ENCODE measurements at places on chromosomes 7 and 10.

- DNase-seq = no peak
Observed at GRCh38 chr7:44505595-44505994, 15.1 kb upstream of the NUDCD3 start.

DNA sequence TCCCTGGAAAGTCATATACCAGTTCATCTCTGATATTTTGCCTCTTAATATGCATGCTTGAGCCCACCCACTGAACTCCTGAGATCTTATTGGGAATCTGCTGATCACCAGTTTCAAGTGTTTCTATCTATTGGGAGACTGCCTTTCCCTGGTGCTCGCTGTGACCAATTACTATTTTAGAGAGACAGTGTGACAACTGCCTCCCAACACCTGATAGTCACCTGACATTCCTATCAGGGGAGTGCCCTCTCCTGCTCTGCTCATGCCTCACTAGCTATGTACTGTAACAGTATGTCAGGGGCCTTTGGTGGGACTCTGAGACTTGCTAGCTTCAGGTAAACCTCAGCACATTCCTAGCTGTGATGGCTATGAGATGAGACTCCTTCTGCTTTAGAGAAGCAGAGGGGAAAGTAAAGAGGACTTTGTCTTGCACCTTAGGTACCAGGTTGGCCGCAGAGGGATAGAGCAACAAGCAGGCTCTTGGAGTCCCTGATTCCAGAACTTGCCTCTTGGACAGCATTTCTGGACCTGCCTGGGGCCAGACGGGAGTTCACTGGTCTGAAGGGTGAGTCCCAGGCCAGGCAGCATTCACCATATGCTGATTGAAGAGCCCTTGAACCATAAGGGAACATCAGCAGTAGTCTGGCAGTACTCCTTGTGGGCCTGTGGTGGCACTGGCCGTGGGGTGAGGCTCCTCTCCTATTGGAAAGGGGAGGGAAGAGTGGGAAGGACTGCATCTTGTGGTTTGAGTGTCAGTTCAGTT lies 34.4 kb upstream of the ARHGAP12 start:
- DNase-seq = no peak

DNA sequence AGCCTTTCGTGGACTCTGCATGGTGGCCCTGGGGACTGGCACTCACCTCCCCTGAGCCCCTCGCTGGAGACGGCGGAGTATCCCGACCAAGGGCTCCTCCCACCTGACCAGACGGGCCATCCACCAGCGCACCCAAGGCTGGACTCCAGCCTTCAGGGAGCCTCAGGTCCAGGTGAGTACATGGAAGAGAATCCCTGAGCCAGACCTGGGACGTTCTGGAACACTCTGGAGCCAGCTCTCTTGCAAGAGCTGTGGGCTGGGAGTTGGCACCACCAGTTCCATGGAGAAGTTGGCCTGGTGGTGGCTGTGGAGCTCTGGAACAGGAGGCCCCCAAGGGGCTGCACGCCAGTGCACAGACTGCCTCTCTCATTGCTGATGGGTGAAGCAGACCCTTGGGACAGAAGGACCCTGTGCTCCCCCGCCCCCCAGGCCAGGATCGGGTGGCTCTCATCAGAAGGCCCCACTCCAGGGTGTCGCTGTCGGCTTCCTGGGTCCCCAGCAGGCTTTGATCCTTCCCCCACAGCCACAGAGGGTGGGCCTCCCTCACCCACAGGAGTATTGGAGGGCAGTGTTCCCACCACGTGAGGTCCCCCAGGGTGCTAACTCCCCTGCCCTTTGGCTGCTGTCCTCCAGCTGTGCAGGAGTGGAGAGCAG lies 189.9 kb downstream of the EBF3 start:
- no peak for DNase-seq

DNA sequence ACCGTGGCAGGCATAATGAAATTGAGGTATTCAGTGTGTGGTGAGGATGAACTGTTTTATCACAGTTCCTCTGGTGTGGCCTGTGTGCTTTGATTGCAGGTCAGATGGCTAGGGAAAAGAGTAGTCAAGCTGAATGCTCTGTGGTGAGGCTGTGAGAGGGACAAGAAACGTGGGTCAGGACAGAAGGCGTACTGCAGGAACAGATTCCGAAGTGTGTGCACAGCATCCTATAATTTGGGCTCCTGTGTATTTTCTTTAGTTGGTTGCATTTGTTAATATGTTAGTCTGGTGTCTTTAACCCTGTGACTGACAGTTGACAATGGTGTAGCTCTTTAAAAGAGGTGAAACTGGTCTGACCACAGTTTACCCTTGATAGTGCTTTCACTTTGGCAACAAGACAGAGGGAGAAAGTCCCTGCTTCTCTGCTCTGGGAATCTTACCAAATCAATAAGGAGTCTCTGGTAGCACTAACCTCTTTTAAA lies 76.5 kb downstream of the AUTS2 start:
- DNase-seq = no peak

DNA sequence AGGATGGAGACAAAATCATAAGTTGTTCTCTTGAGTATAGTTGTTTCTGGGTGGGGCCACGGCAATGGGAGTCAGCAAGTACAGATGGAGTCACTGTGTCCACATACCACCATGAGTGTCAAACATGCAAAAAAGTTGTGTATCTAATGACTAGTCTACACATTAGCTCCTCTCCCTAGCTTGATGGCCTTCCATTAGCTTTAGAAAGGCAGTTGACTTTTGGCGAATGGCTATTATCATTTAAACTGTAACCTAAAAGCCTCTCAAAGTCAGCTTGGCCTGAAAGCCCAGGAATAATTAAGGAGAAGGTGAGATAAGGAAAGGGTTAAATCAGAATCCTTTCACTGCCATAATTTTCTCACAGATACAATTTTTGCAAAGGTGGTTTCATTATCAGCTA lies 95.5 kb upstream of the MEOX2 start:
- no peak for DNase-seq

GRCh38 chr7:39342763-39343162 lies 223.4 kb upstream of the YAE1 start:
- no peak for DNase-seq

DNA sequence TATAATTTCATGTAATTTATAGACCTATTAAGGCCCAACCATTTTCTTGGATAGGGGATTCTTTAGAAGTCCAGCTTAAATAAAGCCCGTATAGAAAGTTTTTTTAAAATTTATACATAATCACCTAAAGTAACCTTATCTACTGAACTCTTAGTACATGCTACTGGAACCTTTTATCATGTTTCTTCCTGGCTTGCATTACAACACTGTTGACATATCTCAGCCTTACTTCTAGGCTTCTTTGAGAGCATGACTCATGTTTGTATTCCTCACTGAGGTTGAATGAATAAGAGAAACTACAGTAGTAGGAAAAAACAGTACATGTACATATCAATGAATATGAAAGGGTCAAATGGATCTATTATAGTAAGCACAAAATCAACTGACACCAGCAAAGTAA lies 8.2 kb upstream of the MAGI2 start:
- no peak for DNase-seq

GRCh38 chr7:44348300-44348699 lies 22.9 kb upstream of the CAMK2B start:
- DNase-seq = no peak

DNA sequence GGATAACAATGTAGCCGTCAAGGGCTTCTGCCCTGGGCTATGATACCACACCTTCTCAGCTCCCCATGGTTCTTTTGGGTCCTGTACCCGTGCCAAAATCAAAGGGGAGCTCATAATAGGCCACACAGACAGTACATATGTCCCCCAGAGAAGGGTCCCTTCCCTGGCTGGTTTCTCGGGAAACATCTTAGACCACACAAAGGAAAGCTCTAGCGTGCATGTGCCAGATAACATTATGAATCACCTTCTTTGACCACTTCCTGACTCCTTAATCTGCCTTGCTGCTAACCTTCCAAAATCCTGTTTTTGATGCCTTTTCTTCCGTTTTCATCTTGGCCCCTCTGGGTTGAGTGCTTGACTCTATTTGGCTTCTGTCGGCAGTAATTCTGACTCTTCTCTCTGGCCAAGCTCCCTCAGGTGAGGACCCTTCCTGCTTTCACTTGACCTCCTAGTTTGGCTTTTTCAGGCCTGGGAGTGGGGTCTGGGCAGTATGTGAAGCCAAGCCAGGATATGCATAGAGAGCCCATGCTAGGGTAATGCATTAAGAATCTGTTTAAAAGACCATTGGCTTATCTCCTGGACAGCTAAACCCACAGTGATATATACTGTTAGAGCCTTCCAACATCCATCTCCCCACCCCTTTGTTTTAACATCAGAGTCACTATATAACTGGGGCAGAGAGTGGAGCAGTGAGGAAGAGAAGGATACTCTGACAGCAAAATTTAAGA lies 84.8 kb downstream of the ANLN start:
- no peak for DNase-seq

GRCh38 chr7:16399916-16400892 lies 21.1 kb downstream of the CRPPA start:
- DNase-seq = no peak

DNA sequence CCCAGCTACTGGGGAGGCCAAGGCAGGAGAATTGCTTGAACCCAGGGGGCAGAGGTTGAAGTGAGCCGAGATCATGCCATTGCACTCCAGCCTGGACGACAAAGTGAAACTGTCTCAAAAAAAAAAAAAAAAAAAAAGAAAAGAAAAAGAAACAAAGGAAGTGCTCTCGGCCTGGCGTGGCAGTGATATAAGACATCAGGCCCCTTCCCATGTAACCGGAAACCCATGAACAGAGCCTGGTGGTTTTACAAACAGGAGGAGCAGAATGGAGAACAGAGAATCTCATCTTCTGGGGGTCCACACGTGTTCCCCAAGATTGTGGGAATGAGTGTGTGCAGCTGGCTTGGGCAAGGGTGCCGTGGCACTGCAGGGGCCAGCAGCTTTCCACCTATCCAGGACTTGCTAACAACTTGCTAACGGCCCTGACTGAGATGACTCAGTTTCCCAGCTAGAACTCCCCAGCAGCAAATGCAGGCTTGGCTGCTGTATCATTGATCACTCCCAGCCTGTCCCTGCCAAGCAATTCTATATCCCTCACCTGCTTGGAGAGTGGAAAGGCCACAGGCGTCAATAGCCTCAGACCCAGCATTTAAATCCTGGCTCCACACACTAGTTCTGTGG lies 103.0 kb downstream of the COL26A1 start:
- DNase-seq = peak; percentile 53

- DNase-seq = no peak
Observed at GRCh38 chr7:106166651-106167342, 54.7 kb upstream of the SYPL1 start.

GRCh38 chr10:93991114-93991513 lies 2.6 kb upstream of the PLCE1 start:
- no peak for DNase-seq

- no peak for DNase-seq
Observed at GRCh38 chr10:35614312-35614711, 9.2 kb downstream of the GJD4 start.

DNA sequence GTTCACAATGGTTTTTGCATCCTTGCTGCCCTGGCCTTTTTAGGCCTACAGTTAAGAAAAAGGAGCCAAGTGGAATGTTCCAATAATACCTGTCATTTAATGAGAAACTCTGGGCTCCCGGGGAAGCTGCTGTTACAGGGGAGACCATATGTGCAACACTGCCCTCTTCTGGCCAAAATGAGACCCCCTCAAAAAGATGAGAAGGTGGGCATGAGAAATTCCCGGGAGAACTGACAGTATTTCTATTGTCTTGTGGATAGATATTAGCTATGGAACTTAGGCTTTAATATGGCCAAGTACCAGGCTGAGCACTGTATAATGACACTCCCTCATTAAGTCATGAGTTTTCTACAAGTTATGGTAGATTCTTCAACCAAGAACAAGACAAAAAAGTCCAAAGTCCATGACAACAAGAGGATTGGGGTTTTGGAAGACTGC lies 99.4 kb downstream of the CCDC3 start:
- DNase-seq = no peak

DNA sequence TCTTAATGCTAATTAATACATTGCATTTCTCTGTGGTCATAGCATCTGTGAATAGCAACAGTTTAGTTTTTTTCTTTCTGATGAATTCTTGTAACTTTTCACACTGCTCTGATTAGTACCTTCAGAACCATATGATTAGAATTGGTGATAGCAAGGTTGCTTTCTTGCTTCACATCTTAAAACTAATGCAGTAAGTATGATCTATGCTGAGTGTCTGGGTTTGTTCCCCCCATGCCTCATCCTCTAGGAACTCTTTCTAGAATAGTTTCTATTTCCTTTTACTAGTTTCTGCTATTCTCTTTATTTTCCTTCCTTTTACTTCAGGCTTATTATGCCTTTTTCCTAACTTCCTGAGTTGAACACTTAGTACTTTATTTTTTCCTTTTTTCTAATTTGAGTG lies 32.4 kb downstream of the TES start:
- DNase-seq = no peak

DNA sequence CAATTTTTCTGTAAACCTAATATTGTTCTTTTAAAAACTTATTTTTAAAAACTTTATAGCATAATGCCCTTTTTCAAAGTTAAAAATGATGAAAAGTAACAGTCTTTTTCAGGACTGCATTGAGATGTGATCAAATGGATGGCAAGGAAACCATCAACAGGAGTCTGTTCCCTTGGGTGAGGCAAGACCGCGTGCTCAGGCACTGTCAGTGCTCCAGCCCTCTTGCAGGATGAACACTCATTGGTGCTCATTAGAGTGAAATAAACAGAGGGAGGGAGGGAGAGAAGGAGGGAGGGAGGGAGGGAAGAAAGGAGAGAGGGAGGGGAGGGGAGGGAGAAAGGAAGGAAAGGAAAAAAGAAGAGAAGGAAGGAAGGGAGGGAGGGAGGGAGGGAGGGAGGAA lies 145.7 kb upstream of the CHST15 start:
- no peak for DNase-seq

- no peak for DNase-seq
Observed at GRCh38 chr10:69073736-69074364, 14.1 kb upstream of the SRGN start.

- DNase-seq = no peak
Observed at GRCh38 chr7:134892963-134893362, 93.3 kb upstream of the AGBL3 start.

- DNase-seq = no peak
Observed at GRCh38 chr7:87216701-87217508, 2.6 kb downstream of the TMEM243 start.

GRCh38 chr10:112313911-112314310 lies 30.7 kb downstream of the TECTB start:
- no peak for DNase-seq

GRCh38 chr7:27172823-27173510 lies 1.2 kb downstream of the HOXA10 start:
- DNase-seq = peak; percentile 34

- no peak for DNase-seq
Observed at GRCh38 chr7:93997868-93998267, 6.3 kb downstream of the BET1 start.

- DNase-seq = no peak
Observed at GRCh38 chr7:66553001-66553400, 75.7 kb upstream of the KCTD7 start.

DNA sequence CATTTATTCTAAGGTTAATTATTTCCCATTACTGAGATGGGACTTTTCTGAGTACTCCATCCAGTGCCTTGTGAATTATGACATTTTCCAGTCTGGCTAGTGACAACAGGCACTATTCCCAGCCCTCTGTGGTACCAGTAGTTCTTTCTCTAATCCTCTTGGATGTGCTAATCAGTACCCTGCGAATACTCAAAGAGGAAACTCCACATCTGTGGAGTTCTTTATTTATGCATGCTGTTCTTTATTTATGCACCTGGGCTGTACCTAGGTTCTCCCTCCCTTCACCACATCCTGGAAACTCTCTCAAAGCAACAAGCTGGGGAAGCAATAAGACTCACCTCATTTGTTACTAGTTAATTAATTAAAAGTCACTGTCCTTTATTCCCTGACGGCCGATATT lies 83.5 kb downstream of the TSPAN12 start:
- no peak for DNase-seq
